ENCODE measurements at places on chromosomes 6 and 20.

DNA sequence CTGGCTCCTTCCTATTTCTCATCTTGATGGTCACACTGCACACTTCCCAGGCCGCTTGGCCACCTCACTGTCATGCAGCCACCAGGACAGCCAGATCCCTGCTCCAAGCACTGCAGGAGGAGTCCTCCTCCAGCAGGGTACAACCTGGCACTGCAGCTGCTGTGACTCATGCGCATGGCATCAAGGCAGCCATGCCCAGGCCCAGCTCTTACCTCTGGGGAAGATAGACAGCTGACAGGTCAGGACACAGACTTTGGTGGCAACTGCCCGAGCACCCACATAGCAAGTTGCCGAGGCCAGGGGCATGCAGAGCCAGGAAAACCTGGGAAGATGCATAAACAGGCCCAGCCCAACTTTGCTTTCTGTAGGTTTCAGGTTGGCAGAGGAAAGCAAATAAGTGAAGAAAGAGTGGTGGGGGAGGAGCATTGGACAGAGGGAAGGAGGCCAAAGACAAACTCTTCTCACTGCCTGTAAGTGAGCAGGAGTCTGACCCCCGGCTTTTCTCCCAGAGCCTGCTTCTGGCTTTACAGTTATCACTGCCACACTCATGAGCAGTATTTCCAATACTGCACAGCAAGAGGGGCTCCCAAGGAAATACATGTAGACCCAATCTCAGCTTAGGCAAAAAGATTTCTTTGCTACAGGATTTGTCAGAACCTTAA is 38.8 kb downstream of the SLC22A3 start:
- DNase-seq, result no peak

- no peak for DNase-seq
These were observed 829.4 kb downstream of the EPHA7 start for GRCh38 chr6:92589996-92590395.

DNA sequence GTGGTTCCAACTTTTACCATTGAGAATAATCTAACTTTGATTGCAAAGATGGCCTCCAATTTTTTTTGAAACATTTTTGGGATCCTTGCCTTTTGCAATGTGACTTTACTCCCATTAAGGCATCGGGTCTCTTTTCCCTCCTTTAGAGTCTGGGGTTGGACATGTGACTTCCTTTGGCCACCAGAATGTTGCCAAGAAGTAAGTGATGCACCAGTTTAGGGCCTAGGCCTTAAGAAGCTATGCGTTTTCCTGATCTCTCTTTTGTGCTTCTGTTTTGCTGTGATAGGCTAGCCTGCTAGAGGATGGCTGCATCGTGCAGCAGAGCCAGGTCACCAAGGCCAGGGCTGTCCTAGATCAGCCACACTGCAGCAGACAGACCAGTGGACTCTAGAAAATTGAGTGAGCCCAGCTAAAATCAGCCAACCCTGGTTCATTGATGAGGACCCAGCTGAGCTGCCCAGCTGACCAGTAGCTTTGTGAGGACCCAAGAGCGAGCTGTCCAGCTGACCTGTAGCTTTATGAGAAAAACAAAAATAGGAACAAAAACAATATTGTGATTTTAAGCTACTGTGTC is 594.0 kb upstream of the JAG1 start:
- DNase-seq, result no peak

DNA sequence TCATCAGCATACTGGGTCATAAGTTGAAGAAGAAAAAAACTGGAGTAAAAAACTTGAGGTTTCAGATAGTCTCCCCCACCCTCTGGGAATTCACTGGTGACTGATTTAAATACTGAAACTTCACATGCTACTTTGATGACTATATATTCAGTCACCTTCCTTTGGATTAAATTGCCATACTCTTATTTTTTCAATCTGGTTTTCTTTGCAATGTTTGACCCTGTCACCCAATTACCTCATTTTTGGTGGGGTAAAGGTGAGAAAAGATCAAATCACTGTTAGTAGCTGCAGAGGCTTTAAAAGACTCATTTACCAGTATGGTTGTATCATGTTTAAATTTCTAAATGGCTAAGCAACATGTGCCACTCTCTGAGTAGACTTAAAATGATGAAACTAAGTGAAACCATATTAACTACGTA is 862.7 kb upstream of the FLRT3 start:
- no peak for DNase-seq

DNA sequence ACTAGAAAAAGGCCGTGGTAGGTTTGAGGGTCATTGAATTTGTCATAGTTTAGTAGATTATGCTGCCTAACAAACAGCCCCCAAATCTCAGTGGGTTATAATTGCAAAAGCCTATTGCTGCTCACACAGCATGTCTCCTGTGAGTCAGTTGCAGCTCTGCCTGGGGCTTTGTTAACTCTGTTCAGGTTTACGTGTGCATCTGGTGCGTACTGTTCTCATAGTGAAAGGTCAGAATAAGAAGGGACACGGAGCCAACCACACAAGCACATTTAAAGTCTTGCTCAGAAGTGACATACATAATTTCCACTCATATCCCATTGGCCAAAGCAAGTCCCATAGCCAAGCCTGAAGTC is 48.1 kb upstream of the BMP2 start:
- DNase-seq, result no peak

DNA sequence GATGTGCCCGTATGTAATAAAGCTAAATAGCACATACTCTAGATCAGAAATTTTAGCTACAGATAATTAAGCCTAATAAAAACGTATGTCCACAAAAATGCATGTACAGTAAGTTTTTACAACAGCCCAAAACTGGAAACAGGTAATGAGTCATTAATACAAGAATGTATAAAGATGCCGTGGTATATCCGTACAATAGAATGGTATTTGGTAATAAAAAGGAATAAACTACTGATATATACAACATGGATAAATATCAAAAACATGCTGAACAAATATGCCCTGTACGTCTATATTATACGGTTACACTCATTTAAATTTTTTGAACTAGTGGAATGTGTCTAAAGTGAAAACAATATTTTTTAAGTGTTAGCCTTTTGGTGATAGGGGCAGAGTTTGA is 128.2 kb upstream of the ADGRB3 start:
- DNase-seq, result no peak
